ENCODE measurements at places on chromosomes 5 and 9.
A peak's percentile ranks its signal among the peaks of the same experiment; 100 is the strongest.

DNA sequence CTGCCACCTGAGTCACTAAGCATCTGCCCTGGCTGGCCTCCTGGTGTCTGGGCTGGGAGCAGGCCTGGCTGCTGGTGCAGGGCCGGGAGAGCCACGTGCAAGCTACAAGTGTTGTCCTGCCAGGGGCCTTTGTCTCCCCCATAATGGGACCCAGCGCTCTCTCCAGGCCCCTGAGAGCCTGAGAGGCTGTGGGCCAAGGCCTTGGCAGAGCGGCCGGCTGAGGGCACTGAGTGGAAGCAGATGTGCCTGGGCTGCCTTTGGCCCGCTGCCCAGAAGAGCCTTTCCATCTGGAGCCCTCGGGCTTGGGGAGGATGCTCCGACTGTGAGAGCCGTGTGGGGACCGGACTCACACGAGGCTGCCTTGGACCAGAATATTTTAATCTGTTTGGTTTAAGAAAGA, 185.5 kb downstream of the RGS3 start:
- peak; percentile 78 for DNase-seq

- no peak for DNase-seq
Measured at GRCh38 chr5:149799965-149800516, 69.9 kb downstream of the PPARGC1B start.

- DNase-seq = no peak
Measured at GRCh38 chr5:149073213-149073612, 10.4 kb upstream of the SH3TC2 start.

GRCh38 chr5:1745796-1746370, 53.8 kb downstream of the MRPL36 start:
- peak; percentile 18 for DNase-seq

DNA sequence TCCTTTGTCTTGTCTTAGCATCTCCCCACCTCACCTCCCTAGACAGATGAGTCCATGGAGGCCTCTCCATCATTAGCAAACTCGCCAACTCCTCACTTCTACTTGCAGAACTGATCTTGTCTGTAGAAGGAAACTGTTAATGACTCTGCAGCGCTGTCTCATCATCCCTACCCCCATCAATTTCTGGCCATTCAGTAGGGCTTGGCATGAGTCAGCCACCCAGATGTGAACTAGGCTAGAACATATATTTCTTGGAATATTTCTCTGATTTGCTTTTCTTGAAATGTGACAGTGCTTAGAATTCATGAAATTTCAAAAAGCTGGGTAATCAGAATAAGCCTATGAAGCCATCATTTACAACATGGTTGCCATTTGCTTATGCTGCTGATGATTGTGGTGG, 1125.0 kb upstream of the DMAC1 start:
- DNase-seq = no peak

- DNase-seq = no peak
Measured at GRCh38 chr5:78738693-78739300, 90.2 kb upstream of the LHFPL2 start.

DNA sequence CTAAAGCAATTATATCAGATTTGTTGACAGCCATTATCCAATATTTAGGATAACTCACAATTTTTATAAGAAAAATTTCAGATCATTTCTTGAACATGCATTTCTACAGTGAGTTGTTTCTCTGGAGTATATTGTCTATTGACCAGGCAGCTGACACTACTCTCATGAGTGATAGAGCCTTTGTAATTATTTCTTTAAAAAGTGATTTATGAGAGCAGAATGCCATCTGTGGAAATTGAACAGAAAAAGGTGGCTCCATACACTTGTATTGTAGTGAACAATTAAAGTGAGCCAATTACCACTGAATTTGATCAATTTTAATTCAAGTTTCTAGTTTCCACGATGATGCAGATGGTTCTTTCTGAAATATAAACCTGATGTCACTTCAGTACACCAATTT, 855.4 kb downstream of the TAF11L14 start:
- no peak for DNase-seq

DNA sequence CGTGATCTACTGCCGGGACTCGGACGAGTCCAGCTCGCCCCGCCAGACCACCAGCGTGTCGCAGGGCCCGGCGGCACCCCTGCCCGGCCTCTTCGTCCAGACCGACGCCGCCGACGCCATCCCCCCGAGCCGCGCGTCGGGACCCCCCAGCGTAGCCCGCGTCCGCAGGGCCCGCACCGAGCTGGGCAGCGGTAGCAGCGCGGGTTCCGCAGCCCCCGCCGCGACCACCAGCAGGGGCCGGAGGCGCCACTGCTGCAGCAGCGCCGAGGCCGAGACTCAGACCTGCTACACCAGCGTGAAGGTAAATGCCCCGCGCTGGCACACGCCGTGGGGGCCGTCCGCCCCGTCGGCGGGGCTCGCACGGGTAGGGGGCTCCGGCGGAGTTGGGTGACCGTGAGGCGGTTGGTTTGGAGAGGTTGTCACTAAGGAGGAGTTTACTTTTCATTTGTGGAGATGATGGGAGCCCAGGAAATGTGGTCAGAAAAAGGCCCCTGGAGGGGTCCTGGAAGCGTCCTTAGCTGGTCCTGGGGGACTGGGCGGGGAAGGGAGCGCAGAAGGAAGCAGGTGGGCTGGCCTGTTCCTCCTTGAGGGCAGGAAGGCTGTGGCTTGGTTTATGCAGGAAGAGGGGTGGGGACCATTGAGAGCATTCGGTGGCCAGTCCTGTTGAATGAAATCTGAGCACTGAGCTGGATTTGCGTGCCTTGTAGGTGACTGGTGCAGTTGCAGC, 647 bp downstream of the PDE8B start:
- no peak for DNase-seq

DNA sequence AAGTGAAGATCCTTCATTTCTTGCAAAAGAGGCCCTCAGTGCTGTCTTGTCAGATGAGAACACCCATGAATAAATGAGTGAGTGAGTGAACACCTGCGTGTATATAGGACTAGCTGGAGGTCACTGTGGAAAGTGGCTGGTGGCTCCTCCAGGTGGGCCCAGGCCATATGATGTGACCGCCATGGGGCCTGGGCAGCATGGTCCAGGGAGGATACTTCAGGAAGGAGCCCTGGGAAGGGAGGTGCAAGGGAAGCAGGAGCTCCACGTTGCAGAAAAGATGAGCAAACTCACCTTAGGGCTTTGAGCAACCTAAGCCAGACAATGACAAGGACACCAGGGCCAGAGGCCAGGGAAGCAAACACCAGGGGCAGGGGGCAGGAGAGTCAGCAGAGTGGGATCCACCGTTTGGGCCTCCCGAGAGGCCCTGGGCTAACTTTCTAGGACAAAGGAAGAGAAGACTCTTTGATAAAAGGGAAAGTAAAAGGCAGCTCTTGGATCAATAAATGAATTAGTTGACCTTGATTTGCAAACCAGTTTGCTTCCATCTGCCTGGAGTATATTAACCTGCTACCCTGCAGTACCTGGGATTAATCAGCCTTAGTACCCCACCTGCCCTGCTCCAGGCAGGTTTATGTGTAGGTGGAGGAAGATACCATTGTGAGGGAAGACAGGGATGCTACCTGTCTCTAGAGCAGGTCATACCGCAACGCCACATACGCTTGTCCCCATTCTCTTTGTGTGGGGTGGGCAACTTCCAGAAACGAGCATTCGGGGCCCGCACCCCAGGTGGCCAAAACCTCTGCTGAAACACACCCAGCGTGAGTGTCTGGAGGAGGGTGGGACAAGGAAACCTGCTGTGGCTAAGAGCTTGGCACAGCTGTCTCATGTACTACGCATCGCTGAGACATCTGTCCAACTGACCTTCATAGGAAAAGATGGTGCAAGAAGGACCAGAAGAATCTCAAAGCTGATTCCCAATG, 51.4 kb upstream of the OLFM1 start:
- DNase-seq = peak; percentile 18

- no peak for DNase-seq
Measured at GRCh38 chr5:75373862-75374261, 36.8 kb downstream of the HMGCR start.

- no peak for DNase-seq
Measured at GRCh38 chr9:117043159-117043558, 356.1 kb downstream of the TRIM32 start.

DNA sequence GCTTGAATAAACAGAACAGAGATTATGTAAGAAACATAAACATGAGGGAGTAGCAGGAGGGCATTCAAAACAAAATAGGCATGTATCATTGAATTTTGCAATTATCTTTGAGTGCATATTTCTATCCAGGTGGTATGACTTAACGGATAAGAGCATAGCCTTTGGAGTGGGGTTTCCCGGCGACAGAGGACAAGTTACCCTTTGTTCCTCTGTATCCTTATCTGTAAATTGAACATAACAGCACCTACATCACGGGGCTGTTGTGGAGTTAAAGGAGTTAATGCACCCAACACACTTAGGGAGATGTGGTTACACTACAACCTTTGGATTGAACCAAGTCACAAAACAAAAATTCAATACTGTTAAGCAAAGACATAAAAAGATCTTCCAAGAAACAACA, 314.6 kb upstream of the KIF2A start:
- DNase-seq = no peak

- DNase-seq = no peak
Measured at GRCh38 chr9:23322392-23322791, 503.6 kb downstream of the ELAVL2 start.

DNA sequence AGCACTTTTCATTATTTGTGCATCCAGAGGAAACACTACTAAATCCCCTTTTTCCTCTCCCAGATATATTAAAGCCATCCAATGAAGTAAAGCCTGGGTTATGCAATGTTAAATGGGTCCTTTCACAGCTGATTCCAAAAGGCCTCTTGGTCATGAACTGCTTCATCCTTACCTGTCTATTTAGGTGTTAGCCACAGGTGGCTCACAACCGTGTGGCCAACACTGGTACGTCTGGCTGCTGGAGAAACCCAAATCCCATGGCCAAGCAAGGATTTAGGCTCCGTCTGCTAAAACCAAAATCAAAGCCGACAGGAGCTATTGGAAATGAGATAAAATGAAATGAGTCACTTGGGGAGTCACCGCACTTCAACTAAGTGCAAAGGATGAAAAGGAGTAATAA, 193.9 kb downstream of the ADCY2 start:
- no peak for DNase-seq

GRCh38 chr5:71830681-71831539, 111.8 kb downstream of the CARTPT start:
- peak; percentile 82 for DNase-seq

DNA sequence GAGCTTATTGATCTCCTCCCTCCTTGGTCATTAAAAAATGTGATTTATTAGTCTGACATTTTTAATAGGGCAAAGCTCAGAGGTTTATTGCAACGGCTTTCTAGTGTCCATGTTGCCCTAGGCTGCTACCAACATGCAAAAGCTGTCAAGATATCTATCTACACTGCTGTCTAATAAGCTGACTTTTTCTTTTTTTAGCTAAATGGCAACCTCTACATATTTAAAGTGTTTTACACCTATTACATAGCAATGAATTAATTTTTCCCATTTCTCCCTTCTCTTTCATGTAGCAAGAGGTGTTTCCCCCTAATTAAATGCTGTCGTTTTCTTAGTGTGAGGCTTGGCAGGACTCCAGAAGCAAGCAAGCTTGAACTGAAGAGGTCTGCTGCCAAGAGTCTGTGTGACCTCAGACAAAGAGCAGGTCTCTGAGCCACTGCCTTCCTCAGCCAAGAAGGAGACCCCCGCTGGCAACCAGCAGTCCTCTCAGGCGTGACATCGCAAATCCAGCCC, 79.4 kb downstream of the GAS1 start:
- DNase-seq = no peak

DNA sequence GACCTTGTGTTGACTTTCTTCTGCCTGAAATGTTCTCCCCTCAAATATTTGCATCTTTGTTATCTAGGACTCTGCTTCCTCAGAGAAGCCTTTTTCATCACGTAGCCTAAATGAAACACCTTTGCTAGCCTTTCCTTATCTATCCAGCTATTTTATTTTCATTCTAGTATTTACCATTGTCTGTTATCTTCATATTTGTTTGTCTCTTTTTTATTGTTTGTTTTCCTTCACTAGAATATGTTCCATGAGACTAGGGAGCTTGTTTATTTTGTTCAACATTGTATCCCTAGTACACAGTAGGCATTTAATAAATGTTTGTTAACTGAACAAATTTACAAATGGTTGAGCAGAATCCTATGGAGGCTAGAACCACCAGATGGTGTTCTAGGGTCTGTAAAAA, 178.0 kb downstream of the NPR3 start:
- no peak for DNase-seq

GRCh38 chr9:93859431-93860215, 95.5 kb downstream of the BARX1 start:
- peak; percentile 41 for DNase-seq

DNA sequence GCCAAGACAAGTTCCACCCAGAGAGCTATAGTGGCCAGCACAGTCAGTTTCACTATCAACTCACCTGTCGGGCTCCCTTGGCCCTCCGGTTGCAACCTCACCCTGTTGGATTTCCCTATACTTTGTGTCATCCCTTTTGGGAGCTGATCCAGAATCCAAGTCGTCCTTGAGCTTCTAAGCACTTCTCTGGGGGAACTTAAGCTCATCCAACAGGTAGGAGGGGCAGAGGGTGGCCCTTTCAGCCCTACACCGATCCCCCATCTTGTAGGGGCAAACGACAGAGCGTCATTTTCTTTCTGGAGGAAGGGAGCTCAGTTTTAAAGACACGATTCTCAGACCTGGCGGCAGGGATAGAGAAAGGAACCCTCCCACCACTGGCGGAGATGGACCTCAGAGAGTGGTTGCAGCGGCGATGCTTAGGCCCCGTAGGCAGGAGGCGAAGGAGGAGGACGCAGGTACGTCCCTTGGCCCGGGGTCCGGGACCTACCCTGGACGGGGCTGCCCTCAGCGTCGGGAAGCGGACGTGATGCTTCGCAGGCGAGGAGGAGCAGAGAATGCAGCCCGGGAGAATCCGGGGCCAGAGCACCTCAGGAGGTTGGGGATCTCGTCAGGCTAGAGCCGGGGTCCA, 519 bp downstream of the ZER1 start:
- no peak for DNase-seq

DNA sequence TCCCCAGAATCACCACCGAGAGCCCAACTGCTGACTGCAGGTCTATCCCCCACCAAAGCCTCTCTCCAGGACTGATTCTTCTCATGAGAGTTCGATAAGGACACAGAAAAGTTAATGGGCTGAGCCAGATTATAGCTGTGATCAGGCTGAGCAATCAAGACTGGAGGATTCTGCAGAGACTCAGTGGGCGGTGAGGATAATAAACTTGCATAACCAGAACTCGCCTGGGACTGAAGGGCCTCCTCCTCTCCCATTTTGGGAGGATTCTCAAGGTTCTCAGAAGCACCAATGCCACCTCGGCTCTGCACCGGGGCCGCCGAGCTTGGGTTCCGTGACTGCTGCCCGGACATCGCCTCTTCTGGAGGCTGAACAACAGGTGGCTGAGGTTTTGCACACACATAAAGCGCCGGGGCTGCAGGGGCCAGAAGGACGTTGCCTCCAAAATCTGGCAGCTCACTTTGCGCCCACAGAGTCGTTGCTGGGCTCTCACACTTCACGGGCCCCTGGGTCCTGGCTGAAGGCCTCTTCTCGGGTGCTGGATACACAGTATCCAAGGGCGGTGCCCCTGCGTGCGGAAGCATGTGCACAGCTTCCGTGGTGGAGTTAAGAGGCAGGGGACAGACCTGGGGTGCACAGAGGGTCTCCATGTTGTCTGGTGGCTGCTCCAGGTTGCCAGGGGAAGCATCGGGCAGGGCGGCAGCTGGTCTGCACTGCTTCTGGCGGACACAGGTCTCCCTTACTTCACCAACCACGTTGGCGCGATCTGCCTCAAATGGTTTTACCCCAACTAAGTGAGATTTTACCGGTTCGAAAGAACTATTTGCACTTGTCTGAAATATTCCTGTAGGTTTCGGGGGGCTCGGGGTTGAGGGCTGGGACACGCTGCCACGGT, 7.6 kb downstream of the SEC16A start:
- DNase-seq = no peak

All from right forelimb (tissue), 1 donor.